ENCODE measurements at places on chromosomes 7 and 10.

- DNase-seq: peak; percentile 22
Measured at GRCh38 chr7:8176370-8177081, 85.4 kb downstream of the ICA1 start.

GRCh38 chr10:119292968-119293760, 85.8 kb downstream of the GRK5 start:
- no peak for DNase-seq

GRCh38 chr7:2621948-2622640, 9.7 kb upstream of the TTYH3 start:
- DNase-seq: no peak

DNA sequence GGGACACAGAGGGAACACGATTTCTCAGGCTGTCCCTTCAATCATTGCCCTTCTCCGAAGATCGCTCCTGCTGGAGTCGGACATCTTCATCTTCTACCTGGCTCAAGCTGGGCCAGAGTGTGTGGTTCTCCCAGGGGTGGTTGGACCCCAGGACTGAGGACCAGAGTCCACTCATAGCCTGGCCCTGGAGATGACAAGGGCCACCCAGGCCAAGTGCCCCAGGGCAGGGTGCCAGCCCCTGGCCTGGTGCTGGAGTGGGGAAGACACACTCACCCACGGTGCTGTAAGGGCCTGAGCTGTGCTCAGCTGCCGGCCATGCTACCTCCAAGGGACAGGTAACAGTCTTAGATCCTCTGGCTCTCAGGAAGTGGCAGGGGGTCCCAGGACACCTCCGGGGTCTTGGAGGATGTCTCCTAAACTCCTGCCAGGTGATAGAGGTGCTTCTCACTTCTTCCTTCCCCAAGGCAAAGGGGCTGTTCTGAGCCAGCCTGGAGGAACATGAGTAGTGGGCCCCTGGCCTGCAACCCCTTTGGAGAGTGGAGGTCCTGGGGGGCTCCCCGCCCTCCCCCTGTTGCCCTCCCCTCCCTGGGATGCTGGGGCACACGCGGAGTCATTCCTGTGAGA, 23.3 kb downstream of the TBATA start:
- DNase-seq: no peak

DNA sequence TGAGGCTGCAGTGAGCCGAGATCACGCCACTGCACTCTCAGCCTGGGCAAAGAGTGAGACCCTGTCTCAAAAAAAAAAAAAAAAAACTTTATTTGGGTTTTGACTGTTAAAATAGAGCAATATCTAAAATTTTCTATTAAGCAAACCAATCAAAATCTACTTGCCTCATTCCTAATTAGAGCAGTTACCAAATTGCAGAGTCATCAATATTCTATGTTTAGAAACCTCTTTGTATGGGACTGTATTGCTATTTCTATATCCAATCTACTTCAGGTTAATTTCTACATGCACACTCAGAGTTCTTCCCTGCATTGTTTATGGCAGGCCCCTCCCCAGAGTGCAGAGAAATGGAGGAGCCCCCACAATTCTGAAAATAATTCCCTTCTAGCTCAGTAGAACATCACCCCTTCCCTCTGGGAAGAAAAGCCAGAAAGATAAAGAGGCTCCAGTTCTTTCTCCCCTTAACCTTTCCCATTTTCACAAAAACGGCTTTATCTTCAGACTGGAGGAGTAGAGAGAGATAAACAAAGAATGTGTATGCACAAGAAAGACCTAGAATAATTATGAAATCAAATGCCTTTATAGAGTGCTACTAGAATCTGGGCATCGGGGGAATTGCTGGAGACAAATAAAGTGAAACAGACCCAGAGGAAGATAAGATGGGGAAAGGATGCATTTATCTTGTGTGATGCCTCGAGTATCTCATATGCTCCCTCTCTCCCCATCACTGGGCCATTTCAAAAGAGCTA, 17.9 kb downstream of the SCRN1 start:
- DNase-seq: no peak

GRCh38 chr7:157284229-157285014, 52.4 kb upstream of the DNAJB6 start:
- no peak for DNase-seq

DNA sequence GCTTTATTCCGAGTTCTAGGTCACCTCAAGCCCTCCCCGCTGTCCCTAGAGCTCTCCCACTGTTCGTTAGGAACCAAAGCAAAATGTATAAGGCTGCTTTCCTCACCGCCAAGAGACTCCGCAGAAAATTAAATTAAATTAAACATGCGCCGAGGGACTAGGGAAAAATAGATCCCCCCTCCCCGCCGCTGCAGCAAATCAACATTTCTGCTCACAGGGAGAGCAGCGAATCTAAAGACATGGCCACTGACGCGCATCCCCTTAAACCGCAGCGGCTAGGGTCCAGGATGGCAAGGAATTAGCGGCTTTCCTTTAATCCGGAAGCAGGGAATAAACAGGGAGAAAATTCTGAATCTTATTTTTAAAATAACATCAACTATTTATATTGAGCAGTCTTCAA, 7.6 kb downstream of the SP8 start:
- DNase-seq: no peak

DNA sequence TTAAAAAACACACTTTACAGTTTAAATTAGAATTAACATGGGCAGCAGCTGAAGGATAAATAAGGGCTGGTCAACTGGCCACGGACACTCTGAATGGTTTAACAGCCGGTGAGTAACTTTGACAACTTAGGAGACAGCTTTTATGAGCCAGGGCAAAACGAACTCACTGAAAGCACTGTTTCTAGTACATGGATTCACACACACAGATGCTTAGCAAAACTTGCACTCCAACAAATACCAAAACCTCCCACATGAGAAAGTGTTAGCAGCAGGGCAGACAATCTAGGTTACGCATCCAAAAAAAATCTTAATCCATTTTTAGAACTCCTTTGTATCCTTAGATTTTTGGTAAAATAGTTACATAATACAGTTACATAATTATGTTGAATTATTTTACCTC, 486.4 kb downstream of the PHTF2 start:
- DNase-seq: no peak

DNA sequence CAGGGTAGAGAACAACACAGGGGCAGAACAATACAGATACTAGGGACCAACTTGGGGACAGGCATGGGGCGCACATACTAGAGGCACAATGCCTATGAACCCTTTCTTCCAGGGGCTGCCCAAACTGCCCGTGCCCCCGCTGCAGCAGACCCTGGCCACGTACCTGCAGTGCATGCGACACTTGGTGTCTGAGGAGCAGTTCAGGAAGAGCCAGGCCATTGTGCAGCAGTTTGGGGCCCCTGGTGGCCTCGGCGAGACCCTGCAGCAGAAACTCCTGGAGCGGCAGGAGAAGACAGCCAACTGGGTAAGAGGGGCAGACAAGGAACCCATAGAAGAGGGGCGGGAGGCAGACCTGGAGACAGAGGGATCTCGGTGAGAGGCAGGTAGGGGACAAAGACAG, 5.8 kb downstream of the CHAT start:
- DNase-seq: no peak

- no peak for DNase-seq
Measured at GRCh38 chr7:36533717-36534116, 144.1 kb downstream of the ANLN start.

- DNase-seq: no peak
Measured at GRCh38 chr7:94064541-94065191, 60.5 kb upstream of the BET1 start.

GRCh38 chr7:115056019-115056418, 134.1 kb downstream of the MDFIC start:
- no peak for DNase-seq

DNA sequence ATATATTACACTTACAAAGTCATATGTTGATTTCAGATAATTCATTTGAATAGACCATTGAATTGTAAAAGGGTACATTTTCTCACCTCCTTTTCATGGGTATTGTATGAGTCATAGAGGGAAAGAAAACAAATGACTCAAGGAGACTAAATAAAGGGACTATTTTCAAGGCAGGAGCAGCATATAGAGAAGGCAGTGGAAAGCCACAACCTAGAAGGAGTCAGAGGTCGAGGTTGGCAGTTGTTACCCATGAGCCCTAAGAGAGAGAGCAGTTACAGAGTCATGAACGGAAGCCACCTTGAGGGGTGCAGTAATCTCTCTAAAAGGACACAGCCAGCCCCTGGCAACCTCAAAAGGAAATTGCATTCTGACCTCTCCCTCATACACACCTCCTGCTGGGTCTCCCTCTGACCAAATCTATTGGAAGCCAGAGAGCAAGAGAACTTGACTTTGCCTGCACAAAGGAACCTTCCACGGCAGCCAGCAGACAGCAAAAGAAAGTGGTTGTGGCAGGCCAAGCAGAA, 137.9 kb downstream of the GRM8 start:
- DNase-seq: no peak

DNA sequence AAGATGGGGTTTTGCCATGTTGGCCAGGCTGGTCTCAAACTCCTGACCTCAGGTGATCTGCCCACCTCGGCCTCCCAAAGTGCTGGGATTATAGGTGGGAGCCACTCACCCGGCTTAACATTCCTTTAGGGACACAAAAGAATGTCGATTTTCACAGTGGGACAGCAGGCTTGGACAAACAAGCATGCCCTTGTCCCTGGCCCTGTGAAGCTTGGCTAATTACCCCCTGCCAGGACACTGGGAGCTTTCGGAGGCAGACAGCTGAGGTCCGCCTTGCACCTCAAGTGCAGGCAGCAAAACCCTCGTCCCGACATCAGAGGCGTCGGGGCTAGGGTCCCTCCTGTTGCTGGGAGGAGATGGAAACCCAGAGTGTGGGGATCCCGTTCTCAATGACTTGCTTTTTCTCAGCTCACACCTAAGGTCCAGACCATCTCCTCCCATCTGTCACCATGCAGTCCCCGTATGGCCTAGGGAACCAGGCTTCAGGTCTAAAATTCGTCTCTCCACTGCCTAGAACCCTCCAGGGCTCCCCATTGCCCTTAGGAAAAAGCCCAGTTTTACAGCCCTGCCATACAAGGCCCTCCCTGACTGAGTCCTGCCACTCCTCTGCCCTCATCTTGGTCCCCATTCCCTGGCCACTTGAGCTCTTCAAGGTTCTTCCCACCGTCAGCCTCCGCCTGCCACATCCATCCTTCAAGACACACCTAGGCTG, 6.3 kb upstream of the CLIP2 start:
- no peak for DNase-seq

DNA sequence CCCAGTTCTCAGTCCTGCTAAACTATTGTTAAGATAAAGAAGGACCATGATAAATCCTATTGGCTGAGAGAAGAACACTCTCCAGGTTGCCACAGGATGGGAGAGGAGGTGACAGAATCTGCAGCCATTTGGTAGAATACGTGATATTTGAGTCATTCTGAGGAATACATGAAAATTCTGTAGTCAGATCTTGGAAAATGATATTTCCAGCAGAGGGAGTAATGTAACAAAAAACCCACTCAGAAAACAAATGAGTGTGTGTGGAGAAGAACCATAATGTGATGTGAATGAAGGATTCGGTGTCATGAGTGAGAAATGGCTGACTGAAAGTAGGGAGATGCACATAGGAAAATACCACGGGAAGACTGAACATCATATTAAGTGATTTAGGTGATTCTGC, 128.5 kb upstream of the PFKP start:
- DNase-seq: no peak

GRCh38 chr7:47154791-47155190, 427.1 kb downstream of the TNS3 start:
- no peak for DNase-seq

GRCh38 chr7:22799633-22800032, 23.0 kb downstream of the TOMM7 start:
- no peak for DNase-seq

DNA sequence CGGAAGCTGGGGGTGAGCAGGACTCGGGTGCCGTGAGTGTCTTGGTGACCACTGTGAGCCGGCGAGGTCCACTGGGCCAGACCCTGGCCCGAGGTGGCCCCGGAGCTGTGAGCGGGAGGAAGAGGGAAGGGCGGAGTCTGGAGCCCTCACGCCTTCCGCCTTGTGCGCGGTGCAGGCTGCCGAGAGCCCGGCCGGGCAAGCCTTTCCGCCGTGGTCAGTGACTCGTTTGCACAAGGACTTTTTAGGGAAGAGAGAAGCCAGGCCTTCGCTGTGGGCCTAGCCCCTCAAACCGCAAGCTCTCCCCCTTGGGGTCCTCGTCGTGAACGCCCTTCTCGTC, 40.9 kb upstream of the ZNF32 start:
- DNase-seq: no peak

DNA sequence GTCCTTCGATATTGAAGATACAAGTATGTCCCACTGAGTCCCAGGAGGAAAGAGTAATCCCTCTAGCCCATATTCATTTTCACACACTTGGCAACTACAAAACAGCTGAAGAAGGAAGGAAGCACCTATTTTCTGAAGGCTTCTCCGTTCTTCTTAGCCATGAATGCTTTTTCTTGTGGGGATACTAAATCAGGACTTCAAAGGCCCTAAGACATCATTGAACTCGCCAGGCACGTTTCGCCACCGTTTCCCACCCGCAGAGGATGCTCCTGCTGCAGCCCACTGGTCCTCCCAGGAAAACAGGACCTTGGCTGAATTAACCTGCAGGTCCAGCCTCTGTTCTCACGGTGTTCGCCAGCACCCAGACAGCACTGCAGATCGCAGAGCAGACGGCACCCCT, 561.5 kb downstream of the DNAJB6 start:
- no peak for DNase-seq

DNA sequence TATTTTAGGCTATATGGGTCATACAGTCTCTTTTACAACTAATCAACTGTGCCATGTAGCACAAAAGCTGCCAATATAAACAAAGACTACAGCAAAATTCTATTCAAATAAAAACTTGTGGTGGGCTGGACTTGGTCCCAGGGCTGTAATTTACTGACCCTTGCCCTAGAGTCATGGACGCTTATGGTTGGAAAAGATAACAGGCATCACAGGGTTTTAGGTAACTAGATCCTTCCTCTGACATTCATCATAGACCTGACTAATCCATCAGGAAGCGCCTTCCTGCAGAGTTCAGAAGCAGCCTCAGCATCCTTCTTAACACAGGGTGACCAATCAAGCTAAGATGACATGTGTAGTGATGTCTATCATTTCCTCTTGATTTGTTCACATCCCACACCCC, 40.2 kb upstream of the GPAM start:
- no peak for DNase-seq

DNA sequence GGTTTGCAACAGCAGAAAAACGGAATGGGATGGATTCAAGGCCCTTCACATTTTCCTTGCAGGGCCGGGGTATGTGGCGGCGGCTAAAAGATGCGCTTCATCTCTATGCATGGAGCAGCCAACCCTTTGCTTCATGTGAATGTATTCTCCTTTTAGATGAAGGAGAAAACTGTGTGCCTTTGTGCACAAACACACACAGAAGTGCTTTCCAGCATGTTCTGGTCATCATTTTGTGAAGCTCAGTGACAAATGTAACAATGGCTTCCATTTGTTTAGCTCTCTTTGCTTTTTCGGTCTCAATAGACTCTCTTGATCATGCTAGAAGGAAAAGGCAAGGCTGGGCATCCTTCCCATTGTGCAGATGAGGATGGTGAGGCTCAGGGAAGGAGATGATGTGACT, 161.7 kb upstream of the MKI67 start:
- no peak for DNase-seq

Measured in activated CD4-positive, alpha-beta T cell treated with anti-CD3 and anti-CD28 coated beads for 24 hours (primary cell).